ENCODE measurements at places on chromosomes 7 and 10.

GRCh38 chr10:24790599-24790998 lies 66.9 kb upstream of the ARHGAP21 start:
- DNase-seq, result no peak

- no peak for DNase-seq
Observed at GRCh38 chr7:112129655-112130323, 76.4 kb downstream of the DOCK4 start.

- DNase-seq, result no peak
Observed at GRCh38 chr7:1197997-1198625, 34.6 kb upstream of the UNCX start.

DNA sequence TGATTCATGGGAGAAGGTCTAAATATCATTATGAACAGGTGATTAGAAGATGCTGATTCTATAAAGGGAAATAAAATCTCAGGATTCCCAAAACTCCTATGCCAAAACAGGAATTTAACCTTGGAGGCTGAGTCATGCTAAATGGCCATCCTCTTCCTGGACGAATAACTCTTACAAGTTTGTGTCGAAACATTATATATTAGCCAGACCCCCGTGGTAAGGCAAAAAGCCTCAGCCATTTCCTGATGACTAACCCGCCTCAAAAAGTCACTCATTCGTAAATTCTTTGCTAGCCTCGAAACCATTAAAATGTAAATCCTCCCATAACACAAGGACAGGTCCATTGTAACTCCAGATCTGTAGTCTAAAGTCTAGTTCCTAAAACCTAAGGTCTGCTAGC lies 32.0 kb downstream of the CUL2 start:
- DNase-seq, result no peak

DNA sequence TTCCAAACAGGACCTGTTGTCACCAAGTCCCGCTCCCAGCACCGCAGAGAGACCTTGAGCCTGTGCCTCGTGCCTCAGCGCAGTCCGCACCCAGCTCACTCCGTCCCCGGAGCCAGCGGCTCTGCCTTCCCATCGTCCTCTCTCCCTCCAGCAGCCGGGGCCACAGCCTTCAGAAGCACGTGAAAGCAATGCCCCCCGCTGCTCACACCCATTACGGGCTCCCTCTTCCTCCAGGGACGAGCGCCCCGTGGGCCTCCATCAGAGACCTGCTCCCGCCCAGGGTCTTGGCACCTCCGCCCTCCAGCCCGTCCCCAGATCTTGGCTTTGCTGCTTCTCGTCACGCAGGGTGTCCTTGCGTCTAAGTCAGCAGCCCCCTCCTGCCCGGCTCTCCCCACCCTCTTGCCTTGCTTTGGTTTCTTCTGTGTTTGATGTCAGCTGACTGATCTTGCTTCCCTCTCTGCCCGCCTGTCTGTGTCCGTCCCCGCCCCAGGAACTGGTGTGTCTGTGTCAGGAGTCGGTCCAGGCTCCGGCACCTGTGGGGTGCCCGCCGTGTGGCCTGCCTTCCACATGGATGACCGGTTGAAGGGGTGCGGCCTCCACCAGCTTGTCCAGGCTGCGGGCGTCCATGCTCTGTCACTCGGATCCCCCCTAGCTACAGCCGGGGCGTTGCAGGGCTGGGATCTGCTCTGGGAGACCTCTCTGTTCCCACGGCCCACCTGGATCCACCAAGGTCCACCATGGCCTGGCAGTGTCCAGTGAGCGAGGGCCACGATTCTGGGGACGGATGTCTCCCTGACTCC lies 61.9 kb downstream of the FOXL3 start:
- no peak for DNase-seq

GRCh38 chr7:130901209-130901783 lies 167.3 kb upstream of the KLF14 start:
- DNase-seq, result no peak

DNA sequence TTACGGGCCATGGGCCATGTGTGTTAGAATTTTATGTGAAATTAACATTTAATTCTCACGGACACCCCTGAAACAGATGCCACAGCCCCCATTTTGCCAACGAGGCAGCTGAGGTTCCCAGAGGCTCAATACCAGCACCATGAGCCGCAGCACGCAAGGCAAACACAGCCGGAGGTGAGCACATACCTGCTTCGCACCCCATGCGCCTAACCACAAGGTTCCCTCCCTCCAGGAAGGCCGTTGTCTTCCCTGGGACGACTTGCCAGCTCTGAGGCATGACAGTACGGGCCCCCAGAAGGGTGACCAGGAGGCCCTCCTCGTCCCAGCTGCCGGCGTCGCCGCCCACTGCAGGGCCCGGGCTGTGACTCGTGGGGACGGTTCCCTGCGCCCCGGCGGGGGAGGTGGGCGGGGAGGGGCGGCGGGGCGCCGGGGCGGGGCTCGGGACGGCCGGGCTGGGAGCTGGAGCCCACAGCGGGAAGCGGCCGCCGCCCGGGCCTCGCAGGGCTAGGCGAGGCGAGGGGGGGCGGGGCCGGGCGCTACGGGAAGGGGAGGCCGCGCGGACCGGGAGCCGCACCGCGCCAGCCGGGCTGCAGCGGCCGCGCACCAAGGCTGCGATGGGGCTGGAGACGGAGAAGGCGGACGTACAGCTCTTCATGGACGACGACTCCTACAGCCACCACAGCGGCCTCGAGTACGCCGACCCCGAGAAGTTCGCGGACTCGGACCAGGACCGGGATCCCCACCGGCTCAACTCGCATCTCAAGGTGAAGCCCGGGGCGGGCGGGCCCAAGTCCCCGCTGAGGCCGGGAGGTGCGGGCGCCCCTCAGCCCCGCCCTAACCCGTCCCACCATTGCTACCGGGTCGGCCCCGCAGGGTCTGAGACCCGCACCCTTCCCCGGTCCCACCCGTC lies at the start of gene CAV2:
Gene CAV2, plus strand, starts transcription at position 571 of the 910 bp plus-strand sequence. Its CDS starts 44 bp downstream, at position 615.
- DNase-seq, result no peak
